Fibroblast of the aortic adventitia (primary cell): ENCODE measurements at places on chromosomes 13 and 19. TPM values are rescaled to one million over a fixed set of nuclear protein-coding genes. Genes with fewer than 3 reads are reported as not detected.

Gene TFPT
- total RNA-seq, result 8.9 and 18.3 TPM in 2 replicates

Gene RNASEH2B
- total RNA-seq, result 40.2 and 43.1 TPM in 2 replicates

Gene DYRK1B
- 15.5 and 21.8 TPM in 2 replicates for total RNA-seq

Gene FSD1
- total RNA-seq, result 6.3 and 7.5 TPM in 2 replicates

Gene UBL5
- 83.8 and 272 TPM in 2 replicates for total RNA-seq

Gene ZNF816
- total RNA-seq, result 4.1 and 7.4 TPM in 2 replicates

Gene ARHGAP33
- 5.3 and 7.4 TPM in 2 replicates for total RNA-seq

Gene SCN1B
- 7.0 and 12.1 TPM in 2 replicates for total RNA-seq

Gene SLC10A2
- not detected in 2 replicates for total RNA-seq

Gene PLPPR2
- total RNA-seq, result 9.4 and 14.3 TPM in 2 replicates

Gene COL4A1
- total RNA-seq, result 43.7 and 258 TPM in 2 replicates

Gene SIGLEC8
- total RNA-seq, result not detected in 2 replicates

Gene PGLYRP1
- not detected in 2 replicates for total RNA-seq

Gene ADGRL1
- total RNA-seq, result 6.0 and 14.3 TPM in 2 replicates

Gene NAPSA
- not detected in 2 replicates for total RNA-seq

Gene KIR3DL2
- not detected in 2 replicates for total RNA-seq
